T-helper 1 cell (primary cell): ENCODE measurements at places on chromosomes 6 and 20.

DNA sequence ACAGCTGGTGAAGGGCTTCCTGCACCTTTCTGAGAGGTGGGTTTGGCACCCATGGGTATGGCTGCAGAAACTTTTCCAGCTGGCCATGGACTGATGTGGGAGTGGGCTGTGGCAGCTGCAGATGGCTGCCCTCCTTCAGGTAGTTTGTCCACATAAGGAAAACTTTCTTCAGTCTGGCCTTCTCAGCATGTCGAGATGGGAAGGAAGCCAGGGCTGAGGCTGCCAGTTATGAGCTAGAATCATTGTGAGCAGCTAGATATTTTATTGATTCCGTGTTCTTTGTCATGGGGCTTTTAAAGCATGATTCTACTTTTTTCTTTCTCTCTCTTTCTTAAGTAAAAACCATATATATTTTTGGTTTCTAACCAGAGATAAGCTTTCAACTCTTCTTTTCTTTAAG is 16.6 kb downstream of the NKX2-4 start:
- no peak for DNase-seq

- DNase-seq, result no peak
Observed at GRCh38 chr6:93550551-93551276, 131.4 kb upstream of the EPHA7 start.

DNA sequence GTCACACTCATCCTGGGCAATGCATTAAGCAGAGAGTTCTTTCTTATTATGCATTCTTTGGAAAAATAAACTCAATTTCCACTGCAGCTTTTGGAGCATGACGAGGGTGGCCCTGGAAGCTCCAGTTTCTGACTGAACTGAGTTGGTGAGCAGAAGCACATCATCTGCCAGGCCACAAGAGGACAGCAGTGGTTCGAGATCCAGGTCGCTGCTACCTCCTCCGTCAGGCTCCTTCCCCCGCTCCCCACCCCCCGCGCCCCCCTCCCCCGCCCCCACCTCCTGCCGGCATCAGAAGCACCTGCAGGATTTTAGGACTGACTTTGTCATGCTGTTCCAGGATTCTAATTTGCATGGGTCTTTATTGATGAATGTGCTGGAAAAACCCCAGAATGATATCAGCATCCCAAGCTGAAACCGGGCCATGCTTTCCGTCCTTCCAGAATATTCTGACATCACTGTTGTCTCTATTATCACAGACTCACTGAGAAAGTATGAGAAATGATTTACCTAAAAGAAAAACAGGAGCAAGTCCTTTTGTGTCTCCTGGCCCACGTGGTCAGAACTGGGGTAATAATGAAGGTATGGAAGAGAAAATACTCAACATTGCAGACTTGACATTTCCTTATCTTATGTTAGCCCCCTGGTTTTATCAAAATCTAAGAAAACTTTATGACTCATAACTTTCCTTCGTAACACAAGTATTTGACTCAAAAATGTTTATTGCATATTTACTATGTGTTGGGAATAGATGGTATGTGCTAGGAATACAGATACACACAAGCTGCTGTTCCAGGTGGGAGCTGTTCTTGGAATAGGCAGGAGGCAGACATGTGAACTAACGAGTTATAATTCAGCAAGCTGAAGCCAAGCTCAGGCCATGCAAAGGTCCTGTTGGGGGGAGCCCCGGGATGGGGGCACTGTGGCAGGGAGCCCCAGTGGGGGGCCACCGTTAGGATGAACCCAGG is 220.2 kb upstream of the EXOC2 start:
- no peak for DNase-seq

DNA sequence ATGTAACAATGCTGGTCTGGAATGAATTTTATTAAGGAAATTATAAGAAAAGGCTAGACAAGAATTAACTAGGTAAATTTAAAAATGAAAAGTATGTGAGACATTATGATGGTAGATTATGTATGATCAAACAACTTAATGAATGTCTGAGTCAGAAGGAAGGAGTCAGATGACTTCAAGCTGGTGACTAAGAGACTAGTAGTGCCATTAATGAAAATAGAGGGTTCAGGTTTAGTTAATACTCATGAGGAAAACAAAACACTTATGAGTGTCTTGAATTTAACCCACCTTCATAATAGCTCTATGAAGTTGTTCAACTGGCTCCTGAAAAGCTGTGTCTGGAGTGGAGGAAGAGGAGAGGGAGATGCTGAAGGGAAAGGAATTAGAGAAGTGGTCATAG is 256.3 kb downstream of the ADGRB3 start:
- DNase-seq, result no peak

DNA sequence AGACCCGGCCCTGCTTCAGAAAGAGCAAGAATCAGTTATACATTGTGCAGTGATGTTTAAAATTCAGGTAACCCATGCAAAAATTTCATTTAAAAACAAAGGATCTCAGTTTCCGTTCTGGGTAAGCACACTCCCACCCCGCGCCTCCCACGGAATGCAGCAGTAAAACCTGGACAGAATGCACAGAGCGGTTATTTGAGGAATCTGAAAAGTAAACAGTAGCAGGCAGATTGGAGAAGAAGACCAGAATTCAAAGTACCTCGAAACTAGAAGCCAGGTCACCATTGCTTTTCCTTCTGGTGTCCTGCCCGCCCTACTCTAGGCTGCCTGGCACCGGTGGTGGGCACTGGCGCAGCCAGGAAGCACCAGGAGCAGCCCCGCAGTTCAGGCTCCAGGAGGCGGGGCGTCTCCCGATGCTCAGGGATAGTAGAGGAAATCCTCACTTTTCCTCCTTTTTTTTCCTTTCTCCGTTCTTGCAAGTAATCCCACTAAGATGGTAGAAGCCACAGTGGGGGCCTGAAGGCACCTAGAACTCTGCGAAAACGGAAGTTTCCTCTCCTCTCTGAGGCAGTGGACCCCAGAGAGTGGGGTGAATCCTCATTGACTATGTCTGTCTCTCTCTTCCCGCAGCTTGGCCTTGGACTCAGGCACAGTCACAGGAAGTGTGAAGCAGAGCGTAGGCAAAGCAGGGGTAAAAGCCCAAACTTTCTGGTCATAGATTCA is 28.3 kb downstream of the METTL24 start:
- no peak for DNase-seq

DNA sequence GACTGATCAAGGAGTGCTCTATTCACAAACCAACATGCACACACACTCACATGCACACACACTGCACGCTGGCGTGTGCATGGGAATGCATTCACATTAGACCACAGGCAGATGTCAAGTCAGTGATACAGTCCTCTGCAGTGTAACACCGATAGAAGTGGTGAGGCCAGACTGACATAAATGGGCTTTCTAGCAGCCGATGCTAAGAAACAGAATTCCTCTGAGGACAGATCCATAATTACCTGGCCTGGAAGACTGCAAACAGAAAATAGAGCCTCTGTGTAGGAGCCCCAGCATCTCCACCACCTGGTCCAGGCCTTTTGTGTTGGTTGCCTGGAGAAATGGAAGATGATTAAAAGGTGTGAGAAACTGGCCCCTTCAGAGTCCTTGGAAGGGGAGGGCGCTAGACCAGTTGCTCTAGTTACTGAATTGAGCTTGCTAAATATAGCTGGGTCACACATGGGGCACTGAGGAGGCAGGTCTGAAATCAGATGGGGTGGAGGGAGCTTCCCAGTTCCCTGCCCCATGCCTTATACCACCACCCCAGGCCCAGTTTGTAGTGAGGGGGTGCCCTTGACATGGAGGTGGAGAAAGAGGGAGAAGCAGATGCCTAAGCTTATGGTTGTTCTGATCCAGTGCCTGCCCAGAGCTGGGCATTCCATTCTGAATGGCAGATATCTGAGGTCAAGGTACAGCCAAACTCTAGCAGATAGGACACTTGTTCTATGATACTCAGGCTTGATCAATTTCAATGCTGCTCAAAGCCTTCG is 233.8 kb downstream of the LRFN2 start:
- no peak for DNase-seq

DNA sequence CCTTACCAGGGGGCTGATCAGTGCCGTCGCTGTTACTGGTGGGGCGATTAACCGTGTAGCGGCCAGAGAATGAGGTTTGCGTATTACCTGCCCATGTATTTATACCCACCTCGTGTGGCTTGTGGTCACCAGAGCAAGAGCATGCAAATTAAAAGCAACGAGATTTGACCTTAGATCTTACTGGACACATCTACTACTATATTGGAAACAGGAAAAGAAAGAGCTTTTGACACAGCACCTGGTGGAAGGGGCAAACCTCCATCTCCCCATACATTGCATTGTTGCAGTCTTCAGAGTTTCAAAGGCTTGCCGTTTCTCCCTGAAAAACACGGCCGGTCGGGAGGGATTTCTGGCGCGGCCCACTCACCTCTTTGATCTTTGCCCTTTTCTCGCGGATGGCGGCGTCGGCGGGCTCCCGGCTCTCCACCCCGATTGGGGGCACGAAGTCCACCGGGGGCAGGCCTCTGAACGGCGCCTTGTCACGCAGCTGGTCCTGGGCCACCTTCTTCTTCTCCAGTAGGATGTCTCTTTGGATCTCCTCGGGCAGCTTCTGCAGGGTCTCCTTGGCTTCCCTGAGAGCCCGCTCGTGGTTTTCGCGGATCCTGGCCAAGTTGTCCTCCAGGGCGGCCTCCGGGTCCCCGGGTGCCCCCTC is 1.3 kb downstream of the MAN1A1 start:
- DNase-seq, result peak; percentile 20

DNA sequence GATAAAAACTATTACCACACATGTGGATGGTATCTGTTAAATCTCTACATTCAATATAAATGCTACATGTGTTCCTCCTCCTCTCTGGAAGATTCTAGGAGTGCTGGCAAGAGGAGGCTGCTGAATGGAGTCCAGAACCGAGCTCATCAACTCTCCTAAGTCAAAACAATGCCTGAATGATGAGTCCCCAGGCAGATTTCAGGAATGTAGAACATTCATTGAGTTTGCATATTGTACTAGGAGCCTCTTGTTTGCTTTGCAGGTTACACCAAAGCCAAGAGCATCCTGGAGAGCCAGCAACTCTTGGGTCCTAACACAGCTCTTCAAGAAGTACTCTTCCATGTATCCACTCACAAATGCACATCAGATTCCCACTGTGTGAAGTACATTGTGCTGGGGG is 117.6 kb upstream of the UST start:
- DNase-seq, result no peak

DNA sequence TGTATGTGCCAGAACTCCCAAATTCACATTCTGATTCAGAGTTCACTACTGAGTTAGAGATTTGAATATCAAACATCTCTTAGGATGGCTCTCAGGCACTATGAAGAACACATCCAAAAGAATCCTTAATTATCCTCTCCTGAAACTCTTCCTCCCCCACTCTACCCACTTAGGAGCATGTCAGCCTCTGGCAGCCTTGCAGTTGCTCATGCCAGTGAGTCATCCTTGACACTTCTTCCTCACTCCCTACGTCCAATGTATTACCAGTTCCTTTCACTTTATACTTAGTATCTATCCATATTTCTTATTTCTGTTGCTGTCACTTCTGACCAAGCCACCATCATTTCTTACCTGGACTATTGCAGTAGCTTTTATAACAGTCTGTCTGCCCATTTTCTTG is 192.0 kb upstream of the IMPG1 start:
- no peak for DNase-seq

DNA sequence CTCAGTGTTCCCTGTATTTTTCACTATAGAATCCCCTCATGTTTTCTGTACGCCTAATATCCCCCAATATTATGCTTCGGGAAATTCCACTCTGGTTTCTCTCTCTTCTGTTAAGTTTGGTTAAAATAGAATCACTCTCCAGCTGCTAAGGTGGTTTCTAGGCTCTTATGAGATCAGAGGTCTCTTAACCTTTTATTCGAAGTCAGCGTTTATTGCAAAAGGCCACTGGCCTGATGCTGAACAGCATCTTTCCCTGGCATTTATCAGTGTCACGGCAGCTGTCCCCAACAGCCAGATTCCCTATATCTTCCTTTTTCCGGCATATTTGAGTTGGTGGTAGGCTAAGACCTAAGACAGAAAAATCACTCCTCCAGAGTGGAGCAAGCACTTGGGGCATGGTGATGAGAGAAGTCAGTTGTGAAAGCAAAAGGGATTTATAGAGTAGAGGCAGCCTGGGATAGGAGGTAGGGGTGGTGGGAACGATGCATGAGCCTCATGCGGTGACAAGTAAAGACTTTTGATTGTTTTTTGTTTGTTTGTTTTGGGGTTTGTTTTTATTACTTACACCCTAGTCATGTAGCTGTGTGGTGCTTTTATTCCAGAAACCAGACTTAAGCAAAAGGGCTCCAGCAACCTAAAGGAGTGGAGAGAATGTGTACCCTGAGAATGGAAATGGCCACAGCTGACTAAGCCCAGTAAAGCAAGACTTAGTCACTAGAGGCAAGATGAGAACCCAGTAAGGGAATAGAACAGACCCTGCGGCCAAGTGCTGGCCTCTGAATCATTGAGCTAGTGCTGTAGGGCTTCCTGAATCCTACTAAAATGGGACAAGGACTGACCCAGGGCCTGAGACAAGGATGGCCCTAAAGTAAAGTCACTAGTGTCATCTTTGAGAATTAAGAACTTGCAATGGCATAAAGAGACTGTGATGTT is 233.0 kb upstream of the PRND start:
- DNase-seq, result no peak

- no peak for DNase-seq
Observed at GRCh38 chr6:148021165-148021564, 321.5 kb upstream of the SASH1 start.

- no peak for DNase-seq
Observed at GRCh38 chr6:100721256-100721655, 159.9 kb downstream of the ASCC3 start.

DNA sequence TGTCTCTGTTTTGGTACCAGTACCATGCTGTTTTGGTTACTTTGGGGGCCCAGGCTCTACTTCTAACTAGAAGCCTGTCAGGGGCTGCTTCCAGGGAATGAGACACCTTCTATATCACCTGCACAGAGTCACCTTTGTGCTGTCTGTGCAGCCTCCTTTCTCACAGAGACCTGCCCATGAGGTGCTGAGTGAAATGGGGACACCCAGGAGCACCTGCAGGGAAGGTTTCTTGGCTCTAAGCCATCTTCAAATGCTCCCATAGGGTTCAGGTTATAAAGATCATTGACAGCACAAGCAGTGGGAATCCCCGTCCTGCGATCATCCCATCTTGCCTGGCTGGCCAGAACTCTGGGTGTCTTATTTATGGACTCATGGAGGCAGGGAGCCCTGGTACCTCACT is 19.1 kb downstream of the GABRR2 start:
- DNase-seq, result no peak

DNA sequence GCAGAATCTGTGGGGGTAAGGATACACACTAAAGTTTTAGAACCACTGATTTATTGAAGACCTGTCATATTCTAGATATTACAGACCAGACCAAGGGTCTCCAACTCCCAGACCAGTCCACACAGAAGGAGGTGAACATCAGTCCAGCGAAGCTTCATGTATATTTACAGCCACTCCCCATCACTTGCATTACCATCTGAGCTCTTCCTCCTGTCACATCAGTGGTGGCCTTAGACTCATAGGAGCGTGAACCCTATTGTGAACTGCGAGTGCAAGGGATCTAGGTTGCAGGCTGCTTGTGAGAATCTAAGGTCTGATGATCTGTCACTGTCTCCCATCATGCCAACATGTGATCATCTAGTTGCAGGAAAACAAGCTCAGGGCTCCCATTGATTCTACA is 5.0 kb upstream of the BCLAF1 start:
- no peak for DNase-seq

GRCh38 chr6:56916849-56917551 is 37.9 kb upstream of the BEND6 start:
- no peak for DNase-seq
